Stimulated activated CD4-positive, alpha-beta T cell treated with anti-CD3 and anti-CD28 coated beads, Interleukin-2, amount 100 ng/mL, for 24 hours (primary cell): ENCODE measurements at places on chromosomes 2 and 18.

GRCh38 chr18:33375829-33376228, 64.7 kb downstream of the CCDC178 start:
- no peak for DNase-seq

DNA sequence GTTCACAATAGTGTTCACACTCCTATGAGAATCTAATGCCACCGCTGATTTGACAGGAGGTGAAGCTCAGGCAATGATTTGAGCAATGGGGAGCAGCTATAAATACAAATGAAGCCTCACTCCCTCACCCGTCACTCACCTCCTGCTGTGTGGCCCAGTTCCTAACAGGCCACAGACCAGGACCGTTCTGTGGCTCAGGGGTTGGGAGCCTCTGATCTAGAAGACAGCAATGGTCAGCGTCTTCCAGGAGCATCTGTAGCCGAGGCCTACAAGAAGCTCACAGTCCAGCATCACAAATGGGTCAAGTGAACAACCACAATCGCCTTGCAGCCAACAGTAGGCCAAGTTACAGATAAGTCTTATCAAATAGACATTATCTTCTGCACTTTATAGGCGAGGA, 110.0 kb upstream of the SLC66A3 start:
- no peak for DNase-seq

- DNase-seq, result no peak
Observed at GRCh38 chr2:120204022-120204405, 19.2 kb downstream of the TMEM185B start.

DNA sequence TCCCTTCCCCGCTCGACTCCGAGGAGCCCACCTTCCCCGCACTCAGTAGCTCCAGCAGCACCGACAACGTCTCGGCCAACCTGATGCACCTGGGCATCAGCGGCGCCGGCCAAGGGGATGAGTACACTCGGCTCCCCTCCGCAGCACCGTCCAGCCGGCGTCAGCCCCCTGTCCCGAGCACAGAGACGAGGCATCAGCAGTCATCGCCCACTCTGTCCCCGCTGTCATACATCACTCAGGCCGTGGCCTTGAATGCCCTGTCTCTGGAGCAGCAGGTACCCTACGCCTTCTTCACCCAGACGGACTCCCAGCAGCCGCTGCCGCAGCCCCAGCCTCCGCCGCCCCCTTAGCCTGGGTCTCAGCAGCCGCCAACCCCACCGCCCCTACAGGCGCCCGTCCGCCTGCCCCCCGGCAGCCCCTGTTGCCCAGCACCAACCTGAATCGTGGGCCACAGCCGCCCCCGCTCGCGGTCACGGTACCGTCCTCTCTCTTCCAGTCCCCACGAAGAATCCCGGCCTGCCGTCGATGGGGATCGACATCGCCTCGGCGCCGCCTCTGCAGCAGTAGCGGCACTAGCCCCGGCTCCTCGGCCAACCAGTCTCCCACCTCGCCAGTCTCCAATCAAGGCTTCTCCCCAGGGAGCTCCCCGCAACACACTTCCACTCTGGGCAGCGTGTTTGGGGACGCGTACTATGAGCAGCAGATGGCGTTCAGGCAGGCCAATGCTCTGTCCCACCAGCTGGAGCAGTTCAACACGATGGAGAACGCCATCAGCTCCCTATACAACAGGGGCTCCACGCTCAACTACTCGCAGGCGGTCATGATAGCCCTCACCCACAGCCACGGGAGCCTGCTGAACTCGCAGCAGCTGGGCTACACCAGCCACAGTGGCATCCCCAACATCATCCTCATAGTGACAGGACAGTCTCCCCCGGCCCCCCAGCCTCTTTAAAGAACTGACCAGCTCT, 1195.9 kb upstream of the CHAC2 start:
- DNase-seq, result no peak

- DNase-seq, result no peak
Observed at GRCh38 chr2:48496849-48497248, 33.1 kb upstream of the STON1 start.

DNA sequence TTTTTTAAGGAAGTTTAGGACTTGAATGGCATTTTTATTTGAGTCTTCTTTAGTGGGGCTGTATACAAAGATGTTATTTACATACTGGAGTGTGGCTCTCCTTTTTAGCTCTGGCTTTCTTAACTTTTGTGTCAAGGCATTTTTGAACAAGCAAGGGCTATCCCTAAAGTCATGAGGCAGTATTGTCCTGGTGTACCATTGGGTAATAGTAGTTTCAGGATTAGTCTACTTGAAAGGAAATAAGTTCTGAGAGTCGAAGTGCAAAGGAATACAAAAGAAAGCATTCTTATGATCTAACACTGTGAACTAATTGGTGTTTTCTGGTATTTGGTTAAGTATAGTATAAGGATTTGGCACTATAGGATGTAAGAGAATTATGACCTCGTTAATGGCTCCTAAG, 1.9 kb upstream of the CYP27A1 start:
- no peak for DNase-seq

DNA sequence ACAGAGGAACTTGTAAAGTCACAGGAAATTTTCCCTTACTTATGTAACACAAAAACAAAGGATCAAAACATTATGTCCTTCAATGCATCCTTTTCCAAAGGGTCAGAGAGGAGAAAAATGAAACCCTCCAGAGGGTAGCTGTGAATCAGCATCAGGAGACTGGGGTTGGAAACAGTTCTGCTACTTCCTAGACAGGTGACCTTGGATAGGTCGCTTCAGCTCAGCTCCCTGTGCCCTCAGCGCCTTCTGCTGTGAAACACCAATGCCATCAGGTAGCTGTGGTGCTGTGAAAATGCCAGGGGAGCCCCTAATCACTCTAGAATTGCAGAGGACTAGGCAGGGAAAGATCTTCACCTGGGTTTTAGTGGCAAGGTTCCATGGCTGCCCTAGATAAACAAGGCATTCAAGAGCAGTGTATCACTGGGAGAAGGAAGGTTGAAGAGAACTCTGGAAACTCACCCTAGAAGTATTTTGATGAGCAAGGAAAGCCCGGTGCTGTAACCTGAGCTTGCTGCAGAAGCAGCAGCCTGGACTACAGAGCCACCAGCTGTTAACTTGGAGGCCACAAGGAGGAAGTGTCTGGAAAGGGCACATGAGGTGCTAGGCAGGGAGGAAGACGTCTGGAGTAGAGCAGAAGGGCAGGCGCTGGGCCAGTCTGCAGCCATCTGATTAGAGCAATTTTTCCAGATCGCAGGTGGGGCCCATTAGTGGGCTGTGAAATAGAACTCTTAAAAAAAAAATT, 100.7 kb upstream of the MCFD2 start:
- no peak for DNase-seq

DNA sequence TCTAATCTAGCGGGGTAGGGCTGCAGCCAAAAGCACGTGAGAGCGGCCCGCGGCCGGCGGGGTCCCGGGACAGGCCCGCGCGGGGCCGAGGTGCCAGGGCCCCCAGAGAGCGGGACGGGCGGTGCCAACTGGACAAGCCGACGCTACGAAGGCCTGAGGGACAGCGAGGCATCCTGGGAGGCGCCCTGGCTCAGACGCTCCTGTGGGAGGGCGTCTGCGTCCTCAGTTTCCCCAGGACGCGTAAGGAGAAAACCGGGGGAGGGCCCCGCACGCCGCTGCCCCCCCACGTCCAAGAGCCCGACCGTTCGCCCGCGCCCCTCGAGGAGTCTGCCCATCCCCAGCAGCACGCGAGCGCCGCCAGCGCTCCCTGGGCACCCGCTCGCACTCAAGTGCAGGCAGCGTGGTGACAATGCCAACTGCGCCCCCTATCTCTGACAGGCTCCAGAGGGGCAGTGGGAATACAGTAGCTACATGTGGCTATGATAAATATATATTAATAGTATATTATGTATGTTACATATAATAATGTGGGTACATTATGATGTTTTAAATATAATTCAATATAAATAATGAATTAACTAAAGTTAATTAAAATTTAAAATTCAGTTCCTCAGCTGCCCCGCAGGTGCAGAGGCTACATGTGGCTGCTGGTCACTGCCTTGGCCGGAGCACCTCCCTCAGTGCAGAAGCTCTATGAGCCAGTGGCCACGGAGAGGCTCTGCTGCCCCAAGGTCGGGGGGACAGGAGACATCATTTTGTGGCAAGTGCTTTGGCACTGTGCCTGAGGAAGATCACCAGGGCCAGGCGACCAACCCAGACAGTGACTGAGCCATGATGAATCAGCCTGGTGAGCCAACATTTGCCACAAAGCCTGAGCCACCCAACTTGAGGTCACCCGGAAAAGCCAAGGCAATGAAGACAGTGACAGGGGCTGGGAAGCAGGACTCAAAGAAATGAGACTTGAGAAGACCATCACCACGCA, 5.5 kb upstream of the SFT2D3 start:
- DNase-seq, result peak; percentile 45

DNA sequence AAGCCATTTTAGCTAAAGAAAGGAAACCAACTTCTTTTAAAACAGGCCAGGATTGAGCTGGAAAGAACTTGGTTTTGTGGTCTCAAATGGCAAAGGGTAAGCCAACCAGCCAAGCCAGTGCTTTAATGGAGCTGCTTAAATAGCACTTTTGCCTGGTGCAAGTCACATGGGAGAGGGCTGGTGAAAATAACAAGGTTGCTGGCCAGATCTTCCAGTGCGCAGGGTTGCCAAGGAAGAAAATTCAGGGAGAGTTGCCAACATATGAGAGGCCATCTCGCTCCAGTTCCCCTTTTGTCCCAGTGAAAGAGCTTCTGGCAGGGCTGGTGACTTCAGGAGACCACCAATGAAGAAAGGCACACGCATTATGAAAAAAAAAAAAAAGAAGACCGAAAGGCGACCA, 57.3 kb downstream of the IRS1 start:
- DNase-seq, result no peak

DNA sequence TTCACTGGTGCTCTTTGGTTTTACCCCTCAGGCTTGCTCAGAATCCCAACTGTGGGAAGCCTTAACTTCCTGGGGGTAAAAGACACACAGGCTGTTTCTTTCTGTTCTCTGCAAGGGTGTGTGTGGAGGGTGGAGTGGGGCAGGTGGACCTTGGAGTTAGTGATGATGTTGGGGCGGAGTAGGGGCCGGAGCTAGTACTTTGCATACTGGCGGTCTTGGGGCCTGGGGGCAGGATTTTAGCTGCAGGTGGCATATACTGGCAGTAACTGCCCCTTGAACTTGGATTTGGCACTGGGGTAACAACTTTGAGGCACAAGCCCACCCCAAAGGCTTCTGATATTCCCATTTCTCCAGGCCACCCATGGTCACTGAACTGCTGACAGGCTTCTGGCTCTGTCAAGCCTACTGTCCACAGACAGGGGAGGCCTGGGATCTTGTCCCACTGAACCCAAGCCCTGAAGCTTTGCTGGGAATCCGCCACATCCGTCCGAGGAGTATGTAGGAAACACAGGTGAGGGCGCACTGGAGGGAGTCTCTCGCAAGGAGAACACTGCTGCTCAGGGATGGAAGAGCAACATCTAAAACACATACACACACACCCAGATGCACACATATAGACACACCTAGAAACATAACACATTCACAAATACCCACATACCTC, 258.9 kb downstream of the DYSF start:
- DNase-seq, result no peak

DNA sequence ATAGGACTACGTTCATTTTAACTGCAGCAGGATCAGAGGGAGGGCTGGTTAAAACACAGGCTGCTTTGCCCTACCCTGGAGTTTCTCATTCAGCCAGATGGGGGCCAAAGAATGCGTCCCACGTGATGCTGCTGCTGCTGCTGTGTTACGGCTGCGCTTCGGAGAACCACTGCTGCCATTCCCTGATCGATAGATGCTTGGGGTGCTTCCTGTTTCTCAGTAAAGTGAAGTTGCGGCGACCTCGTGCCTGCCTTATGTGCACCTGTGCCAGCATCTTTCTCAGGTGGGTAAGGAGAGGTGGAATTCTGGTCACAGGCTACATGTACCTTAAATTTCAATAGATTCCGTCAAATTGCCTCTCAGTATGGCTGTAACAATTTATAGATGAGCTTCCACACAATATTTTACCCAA, 24.7 kb upstream of the TOGARAM2 start:
- peak; percentile 57 for DNase-seq

- DNase-seq, result peak; percentile 80
Observed at GRCh38 chr18:9914584-9915290, 921 bp downstream of the VAPA start.

DNA sequence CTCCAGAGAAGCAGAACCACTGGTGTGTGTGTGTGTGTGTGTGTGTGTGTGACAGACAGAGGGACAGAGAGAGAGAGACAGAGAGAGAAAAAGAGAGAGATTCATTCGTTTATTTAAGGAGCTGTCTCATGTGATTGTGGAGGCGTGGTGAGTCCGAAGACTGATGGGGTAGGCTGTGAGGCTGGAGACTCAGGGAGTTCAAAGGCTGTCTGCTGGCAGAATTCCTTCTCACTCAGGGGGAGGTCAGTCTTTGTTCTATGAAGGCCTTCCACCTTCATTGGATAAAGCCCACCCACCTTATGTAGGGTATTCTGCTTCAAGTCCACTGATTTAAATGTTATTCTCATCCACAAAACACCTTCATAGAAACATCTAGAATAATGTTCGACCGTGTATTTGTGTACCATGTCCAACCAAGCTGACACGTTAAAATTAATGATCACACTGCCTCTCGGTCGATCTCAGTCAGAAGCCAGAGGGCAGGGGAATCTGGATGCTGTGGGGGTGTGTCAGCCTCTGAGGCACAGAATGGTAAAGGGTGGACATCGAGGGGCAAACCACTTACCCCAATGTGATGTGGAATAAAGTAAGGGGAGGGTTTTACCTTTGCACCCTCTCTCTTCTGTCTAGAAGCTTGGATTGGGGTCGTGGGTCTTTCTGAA, 275.6 kb downstream of the SLC4A3 start:
- no peak for DNase-seq

DNA sequence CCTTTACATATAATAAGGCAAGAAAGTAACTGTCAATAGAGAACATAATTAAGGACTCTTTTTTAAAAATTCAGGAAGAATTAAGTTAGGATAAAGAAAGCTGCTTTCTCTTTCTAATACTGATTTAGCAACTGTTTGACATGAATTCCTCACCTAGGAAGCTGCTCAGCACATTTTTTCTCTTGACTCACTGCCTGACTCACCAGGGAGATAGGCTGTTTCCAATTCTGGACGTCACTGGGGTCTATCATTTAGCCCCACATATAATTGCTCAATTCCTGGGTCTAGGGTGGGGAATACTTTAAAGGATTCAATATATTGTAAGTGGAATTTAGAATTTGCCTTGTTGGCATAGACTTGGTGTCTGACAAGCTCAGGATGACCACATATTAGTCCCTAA, 50.8 kb upstream of the UGP2 start:
- DNase-seq, result no peak

DNA sequence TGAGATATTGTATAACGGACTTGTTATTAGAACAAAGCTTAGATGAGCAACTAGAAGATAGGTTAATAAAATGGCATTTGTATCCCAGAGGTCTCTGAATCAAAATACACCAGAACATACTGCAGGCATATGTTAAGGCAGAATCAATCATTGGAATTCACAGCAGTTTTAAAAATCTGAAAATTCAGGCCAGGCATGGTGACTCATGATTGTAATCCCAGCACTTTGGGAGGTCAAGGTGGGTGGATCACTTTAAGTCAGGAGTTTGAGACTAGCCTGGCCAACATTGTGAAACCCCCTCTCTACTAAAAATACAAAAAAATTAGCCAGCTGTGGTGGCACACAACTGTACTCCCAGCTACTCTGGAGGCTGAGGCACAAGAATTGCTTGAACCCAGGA, 405.2 kb downstream of the ZEB2 start:
- no peak for DNase-seq
